ENCODE measurements at places on chromosomes 1 and 21.

- DNase-seq, result no peak
Measured at GRCh38 chr1:116370181-116370580, 2.9 kb upstream of the ATP1A1 start.

DNA sequence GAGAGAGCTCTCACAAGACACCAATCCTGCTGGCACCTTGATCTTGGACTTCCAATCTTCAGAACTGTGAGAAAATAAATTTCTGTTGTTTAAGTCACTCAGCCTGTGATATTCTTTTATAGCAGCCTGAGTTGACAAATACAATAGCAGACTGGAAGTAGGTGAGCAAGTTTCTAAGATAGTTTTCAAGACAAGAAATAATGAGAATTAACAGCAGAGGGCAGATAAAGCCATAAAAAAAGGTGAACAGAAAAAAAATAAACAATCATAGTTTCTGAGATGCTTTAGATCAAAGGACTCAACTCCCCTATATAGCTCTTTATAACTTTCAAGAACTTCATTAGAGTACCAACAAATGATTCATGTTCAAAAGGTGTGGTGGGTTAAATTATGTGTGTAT lies 119.8 kb downstream of the PLPPR5 start:
- no peak for DNase-seq

- DNase-seq, result peak; percentile 16
Measured at GRCh38 chr1:34460193-34460592, 283.5 kb downstream of the C1orf94 start.

- DNase-seq, result no peak
Measured at GRCh38 chr1:172874950-172875349, 175.8 kb downstream of the TNFSF18 start.

DNA sequence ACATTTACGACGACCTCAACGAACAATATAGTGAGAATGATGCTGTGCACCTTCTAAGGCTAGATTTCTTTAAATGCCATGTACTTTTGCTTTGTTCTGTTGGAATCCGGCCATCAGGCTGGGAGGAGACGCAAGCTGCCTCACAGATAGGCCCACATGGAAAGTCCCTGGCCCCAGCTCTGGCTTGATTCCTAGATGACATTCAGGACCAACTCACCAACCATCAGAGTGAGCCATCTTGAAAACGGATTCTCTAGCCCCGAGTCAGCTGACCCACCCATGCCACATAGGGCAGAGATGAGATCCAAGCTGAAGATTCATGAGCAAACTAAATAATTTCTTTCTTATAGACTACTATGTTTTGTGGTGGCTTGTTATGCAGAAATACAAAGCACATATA lies 164.4 kb downstream of the ZNF281 start:
- no peak for DNase-seq

DNA sequence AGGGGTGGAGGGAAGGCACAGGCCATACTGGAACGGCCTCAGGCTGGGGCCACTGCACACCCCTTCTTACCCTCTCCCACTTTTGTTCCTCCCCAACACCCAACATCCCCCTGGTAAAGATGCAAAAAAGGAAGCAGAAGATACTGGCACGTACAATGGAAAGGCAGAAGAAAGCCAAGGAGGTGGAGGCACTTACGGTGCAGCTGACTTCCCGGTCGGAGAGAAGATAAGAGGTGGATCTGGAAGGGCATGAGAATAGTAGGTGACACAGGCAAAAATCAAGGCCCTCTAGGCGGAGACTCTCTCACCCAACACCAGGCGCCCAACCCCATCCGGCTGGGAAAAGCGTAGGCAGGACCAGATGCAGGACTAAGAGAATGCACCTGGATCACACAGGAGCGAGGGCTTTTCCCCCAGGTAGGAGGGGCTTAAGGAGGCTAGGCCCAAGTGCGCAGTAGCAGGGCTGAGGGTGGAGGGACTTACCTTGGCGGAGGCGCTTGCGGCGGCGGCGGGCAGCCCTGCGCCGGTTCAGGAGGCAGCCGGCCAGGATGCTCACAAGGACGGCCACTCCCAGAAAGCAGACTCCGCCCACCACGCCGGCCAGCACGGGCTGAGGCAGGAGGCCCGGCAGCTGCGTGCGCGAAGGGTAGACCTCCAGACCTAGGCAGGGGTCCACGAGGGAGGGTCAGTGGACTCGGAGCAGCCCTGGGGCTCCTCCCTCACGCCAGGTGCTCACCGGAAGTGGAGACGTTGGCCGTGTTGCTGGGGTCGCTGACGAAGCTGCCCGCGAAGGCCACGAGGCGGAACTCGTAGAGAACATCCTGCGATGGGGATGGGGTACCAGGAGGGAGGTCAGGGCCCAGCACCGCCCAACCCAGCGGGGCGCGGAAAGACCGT lies 4.1 kb upstream of the TAGLN2 start:
- no peak for DNase-seq

GRCh38 chr1:106651028-106651762 lies 405.3 kb upstream of the PRMT6 start:
- DNase-seq, result peak; percentile 4

GRCh38 chr1:22216210-22216883 lies 73.5 kb upstream of the WNT4 start:
- no peak for DNase-seq

GRCh38 chr1:9766759-9767442 lies 56.9 kb downstream of the CLSTN1 start:
- DNase-seq, result no peak

DNA sequence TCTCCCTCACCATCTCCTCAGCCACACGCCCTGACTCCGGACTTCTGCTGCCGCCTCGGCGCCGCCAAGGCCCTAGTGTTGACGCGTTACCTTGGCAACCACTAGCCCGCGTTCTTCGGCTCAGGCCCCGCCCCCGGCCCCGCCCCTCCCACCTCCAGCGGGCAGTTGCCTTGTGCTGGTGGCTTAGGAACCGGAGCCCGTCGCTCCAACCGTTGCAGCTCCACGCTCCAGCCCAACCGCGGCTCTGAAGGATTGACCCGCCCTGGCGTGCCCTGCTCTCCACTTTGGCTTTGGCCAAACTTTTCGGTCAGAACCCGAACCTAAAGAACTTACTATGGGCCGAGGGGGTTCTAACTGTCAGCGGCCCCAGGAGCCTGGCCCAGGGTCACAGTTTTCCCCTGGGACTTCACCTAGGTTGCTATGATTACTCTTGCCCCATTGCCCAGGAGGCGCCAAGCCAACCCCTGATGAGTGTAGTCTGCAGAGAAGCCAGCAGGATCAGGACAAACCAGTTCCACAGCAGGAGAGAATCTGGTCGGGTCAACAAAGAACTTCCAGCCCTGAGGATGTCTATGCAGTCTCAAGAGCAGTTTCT lies at the start of gene CFAP45:
CFAP45 (minus strand) TSS at position 80 of the 595 bp plus-strand sequence; CDS start at position 13, 67 bp downstream.
- peak; percentile 44 for DNase-seq
